ENCODE measurements at places on chromosomes 4 and X. TPM values are rescaled to one million over a fixed set of nuclear protein-coding genes. Genes with fewer than 3 reads are reported as not detected.

The XAGE1A gene
- not detected for total RNA-seq

The OPRPN gene
- total RNA-seq = not detected

The BGN gene
- total RNA-seq = 1.1 TPM

The CNKSR2 gene
- 5.9 TPM for total RNA-seq

The CSAG3 gene
- total RNA-seq = not detected

The PNMA6F gene
- not detected for total RNA-seq

The PABPC4L gene
- total RNA-seq = 3.7 TPM

The TMEM31 gene
- total RNA-seq = not detected

The PAGE1 gene
- not detected for total RNA-seq

The RUFY3 gene
- 38.4 TPM for total RNA-seq

The MAGEA1 gene
- not detected for total RNA-seq

The ADAM29 gene
- total RNA-seq = not detected

The SPIN2B gene
- 7.7 TPM for total RNA-seq

The CTAG1B gene
- not detected for total RNA-seq

The BCOR gene
- 32.5 TPM for total RNA-seq

The MAGEB10 gene
- not detected for total RNA-seq

The IL21 gene
- total RNA-seq = not detected

The HNRNPDL gene
- 204 TPM for total RNA-seq

The PF4V1 gene
- total RNA-seq = not detected

The CCDC110 gene
- 0.22 TPM for total RNA-seq

The ZFP92 gene
- not detected for total RNA-seq

The CXorf65 gene
- total RNA-seq = not detected

The SLC16A2 gene
- 86.9 TPM for total RNA-seq

The SSX4 gene
- total RNA-seq = 0.26 TPM

The SSX4B gene
- total RNA-seq = 0.26 TPM

The RBM46 gene
- total RNA-seq = 0.73 TPM

The RNF150 gene
- total RNA-seq = 1.1 TPM

The XAGE3 gene
- total RNA-seq = not detected

The MED28 gene
- 25.0 TPM for total RNA-seq

The DUSP21 gene
- total RNA-seq = not detected

The PTTG2 gene
- total RNA-seq = not detected

The DDX3X gene
- 186 TPM for total RNA-seq

The CLIC2 gene
- total RNA-seq = 1.1 TPM

The RHOXF2B gene
- total RNA-seq = not detected

The ANXA3 gene
- total RNA-seq = 37.9 TPM

The KCNE5 gene
- total RNA-seq = 0.74 TPM

The CXCL11 gene
- total RNA-seq = not detected

The PRDM8 gene
- 0.07 TPM for total RNA-seq

The FATE1 gene
- not detected for total RNA-seq

The DCAF8L2 gene
- not detected for total RNA-seq

The UGT2B15 gene
- total RNA-seq = not detected

The CC2D2A gene
- total RNA-seq = 12.9 TPM

The AR gene
- total RNA-seq = 10.3 TPM

The CCKAR gene
- total RNA-seq = not detected

The GPR143 gene
- 32.1 TPM for total RNA-seq

The GLOD5 gene
- total RNA-seq = not detected

The SH3BP2 gene
- 20.4 TPM for total RNA-seq

The PAGE5 gene
- not detected for total RNA-seq

The APLN gene
- total RNA-seq = 0.44 TPM

The EDNRA gene
- 1.1 TPM for total RNA-seq

The NR0B1 gene
- 0.52 TPM for total RNA-seq

The IL13RA1 gene
- total RNA-seq = 16.6 TPM

The RGN gene
- not detected for total RNA-seq
